CD14-positive monocyte (primary cell): ENCODE measurements at places on chromosomes 11 and 22. TPM values are rescaled to one million over a fixed set of nuclear protein-coding genes. Genes with fewer than 3 reads are reported as not detected.

Gene WBP2NL
- polyA plus RNA-seq: 0.71 TPM

Gene PANX3
- not detected for polyA plus RNA-seq

Gene TNNT3
- not detected for polyA plus RNA-seq

Gene PATE4
- polyA plus RNA-seq: not detected

Gene RAD9A
- polyA plus RNA-seq: 31.7 and 33.0 TPM in 2 replicates

- peaks cover 80% of the 10 kb centered on the region for H3K36me3 ChIP-seq
- no peak overlapping the region for H3K4me3 ChIP-seq
- no peak for DNase-seq
- peaks cover 72% of the 10 kb centered on the region for H3K4me1 ChIP-seq
- H3K27me3 ChIP-seq: no peaks in the 10 kb centered on the region
- no peak overlapping the region for H3K27ac ChIP-seq
Observed at GRCh38 chr22:36152088-36152487, 8.5 kb downstream of the APOL3 start.

- DNase-seq: no peak
- no peaks in the 10 kb centered on the region for H3K36me3 ChIP-seq
- no peak overlapping the region for H3K27ac ChIP-seq
Observed at GRCh38 chr22:19656541-19657251, 57.6 kb upstream of the SEPTIN5 start.

DNA sequence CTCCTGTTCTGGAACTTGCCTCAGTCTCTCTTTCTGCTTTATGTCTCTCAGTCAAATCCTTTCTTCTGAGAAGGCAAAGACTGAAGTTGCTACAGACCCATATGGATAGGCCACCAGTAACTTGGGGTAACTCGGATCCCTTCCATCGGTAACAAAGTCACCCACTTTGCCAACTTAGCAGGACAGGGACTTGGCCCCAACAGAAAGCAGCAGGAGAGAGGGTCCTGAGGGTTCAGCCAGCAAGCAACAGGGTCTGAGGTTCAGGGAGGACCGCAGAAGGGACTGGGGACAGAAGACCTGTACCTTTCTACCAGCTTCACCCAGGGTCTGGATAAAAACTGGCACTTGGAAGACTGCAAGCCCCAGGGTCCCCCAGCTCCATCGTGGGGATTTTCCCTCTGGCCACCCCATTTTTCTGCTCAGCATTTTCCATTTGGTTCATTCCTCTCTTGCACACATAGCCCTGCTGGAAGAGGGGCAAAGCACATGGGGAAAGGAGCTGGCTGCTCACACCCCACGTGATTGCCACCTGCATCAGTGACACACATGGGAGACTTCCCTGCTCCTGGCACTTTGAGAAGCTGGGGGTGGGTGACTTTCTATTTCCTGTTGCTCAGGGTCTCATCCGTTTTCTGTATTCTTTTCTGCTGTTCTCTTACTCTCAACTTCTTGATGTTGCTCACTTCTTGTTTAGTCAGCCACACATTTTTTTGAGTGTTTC, 34.6 kb upstream of the GNAZ start:
- H3K27me3 ChIP-seq: peaks cover 5% of the 10 kb centered on the region
- H3K4me1 ChIP-seq: no peaks in the 10 kb centered on the region
- H3K4me3 ChIP-seq: no peak overlapping the region
- H3K27ac ChIP-seq: no peak overlapping the region

DNA sequence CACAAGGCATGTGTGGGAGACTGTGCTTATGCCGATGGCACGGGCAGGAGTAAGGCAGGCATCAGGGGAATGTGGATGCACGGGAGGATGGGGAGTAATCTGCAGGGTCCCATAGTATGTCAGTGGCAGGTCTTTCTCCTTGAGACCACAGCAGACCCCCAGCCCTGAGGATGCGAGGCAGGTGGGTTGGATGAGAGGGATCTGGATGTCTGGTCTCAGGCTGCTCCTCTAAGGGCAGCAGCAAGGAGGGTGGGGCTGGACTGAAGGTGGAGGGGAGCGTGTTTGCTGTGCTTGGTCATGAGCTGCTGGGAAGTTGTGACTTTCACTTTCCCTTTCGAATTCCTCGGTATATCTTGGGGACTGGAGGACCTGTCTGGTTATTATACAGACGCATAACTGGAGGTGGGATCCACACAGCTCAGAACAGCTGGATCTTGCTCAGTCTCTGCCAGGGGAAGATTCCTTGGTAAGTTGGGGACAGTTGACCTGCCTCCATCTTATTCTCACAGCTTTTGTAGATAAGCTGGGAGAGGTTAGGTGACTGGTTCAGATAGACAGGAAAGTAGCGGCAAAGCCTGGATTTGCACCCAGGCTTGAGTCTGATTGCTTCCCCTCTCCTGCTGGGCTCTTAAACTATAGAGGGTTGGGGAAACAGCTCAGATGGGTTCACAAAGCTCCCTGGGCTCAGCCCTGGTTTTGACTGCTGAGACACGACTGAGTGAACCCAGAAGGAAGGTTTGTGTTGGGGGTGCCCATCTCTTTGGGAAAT, at the start of gene APOL1:
TSS of gene APOL1 (plus strand) at position 380 of the 769 bp plus-strand sequence. CDS start 1,823 bp downstream, outside the sequence.
- H3K27me3 ChIP-seq: no peaks in the 10 kb centered on the region
- no peaks in the 10 kb centered on the region for H3K36me3 ChIP-seq
- H3K27ac ChIP-seq: peak within 1 kb of the TSS; percentile 71
- DNase-seq: peak; percentile 51
- H3K4me1 ChIP-seq: peaks cover 23% of the 10 kb centered on the region

DNA sequence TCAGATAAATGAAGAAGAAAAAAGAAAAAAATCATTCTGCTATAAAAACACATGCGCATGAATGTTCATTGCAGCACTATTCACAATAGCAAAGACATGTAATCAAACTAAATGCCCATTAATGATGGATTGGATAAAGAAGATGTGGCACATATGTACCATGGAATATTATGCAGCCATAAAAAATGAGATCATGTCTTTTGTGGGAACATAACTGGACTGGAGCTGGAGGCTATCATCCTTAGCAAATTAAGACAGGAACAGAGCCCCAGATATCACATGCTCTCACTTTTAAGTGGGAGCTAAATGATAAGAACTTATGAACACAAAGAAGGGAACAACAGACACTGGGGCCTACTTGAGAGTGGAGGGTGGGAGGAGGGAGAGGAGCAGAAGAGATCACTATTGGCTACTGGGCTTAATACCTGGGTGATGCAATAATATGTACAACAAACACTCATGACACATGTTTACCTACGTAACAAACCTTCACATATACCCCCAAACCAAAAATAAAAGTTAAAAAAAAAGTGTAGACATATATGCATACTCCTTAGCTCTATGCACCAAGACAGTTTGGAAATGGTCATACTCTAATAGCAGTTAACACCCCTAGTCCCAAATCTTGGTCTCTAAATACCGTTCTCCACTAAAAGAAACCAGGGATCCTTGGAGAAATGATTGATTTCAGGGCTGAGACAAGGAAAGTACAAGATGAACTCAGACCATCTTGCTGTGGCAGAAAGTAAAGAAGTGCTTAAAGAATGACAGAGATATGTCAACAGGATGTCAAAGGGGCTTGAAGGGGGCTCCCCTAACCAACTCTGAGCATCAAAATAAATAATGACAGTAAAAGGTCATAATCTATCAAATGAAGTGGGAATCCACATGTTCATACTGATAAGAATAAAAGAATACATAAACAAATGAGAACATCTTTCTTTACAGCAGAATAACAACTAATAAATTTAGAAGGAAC, 17.1 kb upstream of the DDX6 start:
- H3K36me3 ChIP-seq: no peaks in the 10 kb centered on the region
- DNase-seq: no peak
- no peaks in the 10 kb centered on the region for H3K27me3 ChIP-seq
- no peaks in the 10 kb centered on the region for H3K4me1 ChIP-seq
- H3K27ac ChIP-seq: no peak overlapping the region
- H3K4me3 ChIP-seq: no peak overlapping the region

DNA sequence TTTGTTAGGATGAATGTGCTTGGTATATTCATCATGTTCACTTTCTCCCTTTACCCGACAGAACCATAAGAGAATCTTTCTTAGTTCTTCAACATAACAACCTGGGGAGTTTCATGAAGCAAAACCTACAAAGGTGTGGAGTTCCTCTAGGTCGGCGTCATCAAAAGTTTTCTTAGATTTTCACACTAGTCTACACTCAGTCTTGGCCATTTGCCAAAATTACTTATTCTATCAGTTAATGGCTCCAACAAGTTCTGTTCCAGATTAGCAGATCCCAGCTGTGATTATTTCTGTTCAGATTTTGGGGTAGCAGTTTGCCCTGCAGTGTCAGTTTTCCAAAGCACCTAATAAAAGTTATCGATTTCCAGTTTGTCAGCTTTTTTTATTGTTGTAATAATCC, 935.8 kb upstream of the RAG2 start:
- no peak for DNase-seq
- H3K4me1 ChIP-seq: no peaks in the 10 kb centered on the region
- no peaks in the 10 kb centered on the region for H3K27me3 ChIP-seq
- H3K4me3 ChIP-seq: no peak overlapping the region
- H3K36me3 ChIP-seq: no peaks in the 10 kb centered on the region

- no peaks in the 10 kb centered on the region for H3K27me3 ChIP-seq
- H3K27ac ChIP-seq: no peak overlapping the region
- H3K4me1 ChIP-seq: no peaks in the 10 kb centered on the region
- DNase-seq: no peak
- no peaks in the 10 kb centered on the region for H3K36me3 ChIP-seq
Observed at GRCh38 chr11:12727563-12728211, 53.5 kb downstream of the TEAD1 start.

- H3K27ac ChIP-seq: no peak overlapping the region
- no peaks in the 10 kb centered on the region for H3K27me3 ChIP-seq
- no peaks in the 10 kb centered on the region for H3K4me1 ChIP-seq
- H3K4me3 ChIP-seq: no peak overlapping the region
- DNase-seq: peak; percentile 33
Observed at GRCh38 chr11:11010624-11011127, 152.8 kb upstream of the ZBED5 start.

DNA sequence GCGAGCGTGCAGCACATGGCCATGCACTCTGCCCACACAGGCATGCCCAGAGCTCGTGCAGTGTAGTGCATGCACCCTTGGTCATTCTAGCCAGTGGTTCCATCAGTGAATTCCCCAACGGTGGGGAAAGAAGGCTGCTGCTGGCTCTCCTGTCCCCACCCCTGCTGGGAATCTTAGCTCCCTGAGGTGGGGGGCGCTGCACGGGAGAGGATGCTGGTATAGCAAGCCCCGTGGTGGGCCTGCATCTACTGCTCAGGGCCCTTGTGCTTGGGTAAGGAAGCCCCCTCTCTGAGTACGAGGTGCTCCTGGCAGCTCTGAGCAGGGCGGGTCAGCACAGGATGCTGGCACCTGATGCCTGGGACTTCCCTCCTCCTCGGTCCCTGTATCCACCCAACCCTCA, 18.5 kb upstream of the BAIAP2L2 start:
- H3K27ac ChIP-seq: no peak overlapping the region
- DNase-seq: no peak
- H3K27me3 ChIP-seq: no peaks in the 10 kb centered on the region
- no peaks in the 10 kb centered on the region for H3K4me1 ChIP-seq

DNA sequence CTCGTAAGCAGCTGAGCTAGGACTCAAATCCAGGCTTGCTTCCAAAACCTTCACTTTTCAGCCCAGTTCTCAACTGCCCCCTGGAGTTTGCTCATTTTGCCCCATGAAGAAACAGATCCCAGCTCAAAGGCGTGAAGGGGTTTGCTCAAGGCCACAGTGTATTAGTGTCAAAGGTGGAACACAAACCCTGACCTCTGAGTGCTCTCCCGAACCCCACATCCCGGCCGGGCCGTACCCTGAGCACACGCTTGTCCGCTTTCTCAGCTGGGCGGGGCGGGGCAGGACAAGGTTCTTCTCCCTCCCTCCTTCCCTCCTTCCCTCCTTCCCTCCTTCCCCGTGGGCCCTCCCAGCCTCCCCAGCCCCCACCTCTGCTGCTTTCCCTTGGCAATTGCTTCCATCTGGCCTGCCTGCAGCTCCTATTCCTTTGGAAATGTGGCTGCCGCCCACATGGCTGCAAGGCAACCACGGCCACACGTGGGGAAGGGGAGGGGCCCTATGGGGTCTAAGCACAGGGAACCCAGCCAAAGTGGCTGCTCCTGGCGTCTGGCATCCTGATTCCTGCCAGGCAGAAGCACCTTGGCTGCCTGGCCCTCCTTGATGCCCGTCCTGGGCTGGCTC, 4.1 kb downstream of the ST3GAL4 start:
- H3K27me3 ChIP-seq: no peaks in the 10 kb centered on the region
- peaks cover 39% of the 10 kb centered on the region for H3K4me1 ChIP-seq
- no peak overlapping the region for H3K27ac ChIP-seq
- no peaks in the 10 kb centered on the region for H3K36me3 ChIP-seq
- no peak overlapping the region for H3K4me3 ChIP-seq

DNA sequence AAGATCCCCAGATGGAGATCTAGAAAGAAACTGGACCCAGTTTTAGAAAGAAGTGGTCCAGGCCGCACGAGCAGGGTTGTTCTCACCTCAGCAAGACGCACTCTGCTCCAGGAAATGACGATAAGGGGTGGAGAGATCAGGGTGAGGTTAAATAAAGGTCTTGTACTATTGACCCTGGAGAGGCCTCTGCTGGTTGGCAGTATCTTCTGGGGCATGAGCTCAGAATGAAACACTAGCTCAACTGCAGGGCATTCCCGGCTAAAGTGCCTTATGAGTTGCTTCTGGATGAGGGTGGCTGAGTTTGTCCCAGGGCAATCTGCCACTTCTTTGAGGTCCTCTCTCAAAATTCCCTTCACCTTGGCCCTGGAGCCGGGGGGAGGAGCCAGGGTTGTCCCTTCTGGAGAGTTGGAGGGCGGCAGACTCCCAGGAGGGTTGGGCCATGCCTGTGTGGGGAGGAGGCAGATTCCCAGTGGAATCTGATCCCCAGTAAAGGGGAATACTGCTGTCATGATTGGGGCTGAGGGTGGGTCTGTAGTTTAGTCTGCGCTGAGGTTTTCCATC, 10.9 kb downstream of the USP2 start:
- no peak overlapping the region for H3K4me3 ChIP-seq
- DNase-seq: no peak
- H3K27me3 ChIP-seq: no peaks in the 10 kb centered on the region
- no peaks in the 10 kb centered on the region for H3K36me3 ChIP-seq
- no peaks in the 10 kb centered on the region for H3K4me1 ChIP-seq
- no peak overlapping the region for H3K27ac ChIP-seq
